NCI-H1048 (cell line): ENCODE measurements at places on chromosomes 4 and X.

DNA sequence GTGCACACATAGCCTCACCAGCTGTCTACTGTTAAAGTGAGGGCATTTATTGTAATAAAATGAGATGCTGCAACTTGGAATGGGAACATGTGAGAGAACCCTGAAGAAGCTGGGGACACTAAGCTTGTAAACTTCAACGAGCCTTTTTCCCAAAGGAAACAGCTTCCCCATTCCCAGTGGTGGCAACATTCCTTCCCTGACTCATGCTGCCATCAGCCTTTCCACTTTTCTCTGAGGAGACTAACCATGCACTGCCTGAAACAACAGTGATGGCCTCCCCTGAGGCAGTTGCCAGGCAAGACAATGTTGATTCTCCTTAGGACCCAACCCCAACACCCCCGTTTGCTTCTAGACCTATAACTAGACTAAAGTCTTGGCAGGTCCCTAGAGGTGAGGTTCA is 928.3 kb downstream of the GLUD2 start:
- DNase-seq: no peak

DNA sequence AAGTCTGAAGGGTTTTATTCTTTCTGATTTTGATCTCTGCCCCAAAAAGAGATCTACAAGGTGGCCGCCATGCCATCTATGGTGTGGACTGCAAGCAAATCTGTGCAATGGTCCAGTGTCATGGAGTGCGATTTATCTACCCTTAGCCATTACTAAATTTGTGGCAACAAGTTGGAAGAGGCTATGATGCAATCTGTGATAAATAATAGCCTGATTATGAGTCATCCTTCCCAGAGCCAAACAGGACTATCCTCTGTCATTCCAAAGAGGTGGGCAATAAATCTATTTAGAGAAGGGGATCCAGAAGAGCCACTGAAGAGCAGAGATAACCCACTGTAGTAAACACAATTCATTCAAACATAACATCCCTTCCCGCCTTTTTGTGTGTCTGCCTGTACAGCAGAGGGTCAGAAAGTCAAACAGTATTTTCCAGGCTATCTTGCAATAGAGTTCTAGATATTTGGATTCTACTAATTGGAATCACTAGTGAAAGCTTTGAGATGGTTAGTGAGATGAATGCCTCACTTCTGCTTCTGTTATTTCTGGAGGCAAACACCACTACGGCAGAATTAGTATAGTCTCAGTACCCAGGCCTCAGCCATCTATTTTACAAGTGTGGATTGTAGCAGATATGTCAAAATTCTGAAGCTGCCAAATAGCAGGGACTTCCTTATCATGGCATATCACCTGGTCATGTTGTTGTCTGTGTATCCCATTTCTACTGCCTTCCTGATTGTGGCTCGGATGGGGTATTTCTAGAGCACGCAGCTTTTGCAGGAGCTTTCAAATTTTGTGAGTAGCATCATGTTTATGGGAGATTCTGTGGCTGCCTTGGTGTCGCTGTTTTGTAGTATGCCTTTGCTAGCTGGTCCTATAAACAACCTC is 192.0 kb downstream of the SMIM20 start:
- no peak for DNase-seq

GRCh38 chr4:123943976-123944375 is 547.4 kb downstream of the SPRY1 start:
- DNase-seq: no peak

DNA sequence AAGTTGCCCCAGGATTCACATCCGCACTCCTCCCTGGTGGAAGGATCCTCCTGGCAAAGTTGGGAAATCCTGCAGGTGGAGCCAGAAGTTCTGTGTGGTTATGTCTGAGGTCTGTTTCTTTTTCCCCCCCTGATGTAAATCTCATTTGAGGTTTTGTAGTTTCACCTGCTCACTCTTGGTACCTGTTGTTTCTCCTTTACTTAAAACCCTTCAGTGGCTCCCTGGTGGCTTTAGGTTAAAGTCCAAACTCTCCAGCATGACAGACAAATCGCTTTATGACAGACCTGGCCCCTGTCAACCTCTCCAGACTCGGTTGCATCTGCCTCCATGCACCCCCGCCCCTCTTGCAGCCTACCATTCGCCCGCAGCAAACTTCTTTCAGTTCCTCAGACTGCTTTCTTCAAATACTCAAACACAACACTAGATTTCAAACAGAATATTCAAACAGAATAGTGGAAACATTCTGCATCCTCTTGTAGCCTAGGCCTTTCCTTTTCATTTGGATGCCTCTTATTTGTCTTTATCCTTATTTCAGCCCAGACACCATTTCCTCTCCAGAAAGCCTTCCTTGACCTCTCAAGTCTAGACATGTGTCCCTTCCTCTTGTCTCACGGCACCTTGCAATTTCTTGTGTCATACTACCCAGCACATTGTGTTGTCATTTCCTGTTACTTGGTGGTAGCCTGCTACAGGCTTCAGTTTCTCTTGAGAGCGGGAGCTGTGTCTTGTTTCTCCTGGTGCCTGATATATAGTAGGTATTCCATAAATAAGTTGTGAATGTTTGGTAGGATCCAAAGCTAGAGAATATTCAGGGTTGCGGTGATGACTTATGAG is 24.8 kb downstream of the IL13RA1 start:
- no peak for DNase-seq

DNA sequence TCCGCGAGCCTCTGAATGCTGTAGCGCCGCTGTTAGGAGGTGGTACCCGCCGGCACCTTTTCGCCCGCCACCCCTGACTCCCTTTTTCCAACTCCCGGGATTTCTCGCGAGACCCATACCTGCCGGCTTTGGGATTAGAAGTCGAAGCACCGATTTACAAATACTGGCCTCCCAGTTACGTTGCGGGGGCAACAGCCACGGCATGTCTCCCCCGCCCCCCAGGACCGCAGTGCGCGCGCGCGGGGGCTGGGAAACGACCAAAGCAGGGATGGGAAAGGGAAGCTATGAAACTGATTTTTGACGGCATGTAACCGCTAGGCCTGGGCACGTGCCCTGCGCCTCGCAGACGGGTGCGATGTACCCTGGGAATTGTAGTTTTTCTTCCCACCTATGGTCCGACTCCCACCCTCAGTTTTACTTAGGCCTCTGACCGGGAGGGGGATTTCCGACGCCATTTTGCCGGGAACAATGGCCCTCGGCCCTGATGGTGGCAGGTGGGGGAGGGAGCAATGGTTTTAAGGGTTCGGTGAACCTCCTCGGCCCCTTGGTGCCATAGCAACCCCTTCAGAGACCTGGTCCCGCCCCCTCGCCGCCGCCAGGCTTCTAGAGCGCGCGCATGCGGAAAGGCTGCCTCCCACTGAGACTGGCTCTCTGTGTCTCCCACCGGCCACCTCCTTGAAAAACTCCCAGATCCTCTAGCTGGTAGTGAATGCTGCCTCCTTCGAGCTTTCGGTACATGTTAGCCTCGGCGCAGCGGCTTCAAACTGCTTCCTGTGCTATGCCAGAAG is 772 bp upstream of the WNK3 start:
- DNase-seq: no peak

DNA sequence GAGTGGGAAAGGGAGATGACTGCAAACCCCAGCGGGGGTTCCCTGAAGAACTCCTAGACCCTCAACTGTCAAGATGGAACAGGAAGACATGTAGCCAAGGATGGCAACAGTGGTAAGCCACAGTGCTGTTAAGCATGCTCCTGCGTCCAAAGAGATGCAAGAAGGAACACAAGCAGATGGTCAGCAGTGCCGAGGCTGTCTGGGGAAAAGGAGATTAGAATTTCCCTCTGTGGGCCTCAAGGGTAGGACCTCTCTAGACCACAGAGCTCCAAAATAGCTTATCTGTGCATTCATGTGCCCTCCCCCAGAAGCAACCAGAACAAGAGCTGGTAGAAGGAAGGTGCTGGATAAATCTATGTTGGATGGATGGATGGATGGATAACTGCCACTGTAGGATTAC is 82.0 kb upstream of the CPEB2 start:
- no peak for DNase-seq

GRCh38 chr4:171876636-171877035 is 63.4 kb downstream of the GALNTL6 start:
- no peak for DNase-seq

DNA sequence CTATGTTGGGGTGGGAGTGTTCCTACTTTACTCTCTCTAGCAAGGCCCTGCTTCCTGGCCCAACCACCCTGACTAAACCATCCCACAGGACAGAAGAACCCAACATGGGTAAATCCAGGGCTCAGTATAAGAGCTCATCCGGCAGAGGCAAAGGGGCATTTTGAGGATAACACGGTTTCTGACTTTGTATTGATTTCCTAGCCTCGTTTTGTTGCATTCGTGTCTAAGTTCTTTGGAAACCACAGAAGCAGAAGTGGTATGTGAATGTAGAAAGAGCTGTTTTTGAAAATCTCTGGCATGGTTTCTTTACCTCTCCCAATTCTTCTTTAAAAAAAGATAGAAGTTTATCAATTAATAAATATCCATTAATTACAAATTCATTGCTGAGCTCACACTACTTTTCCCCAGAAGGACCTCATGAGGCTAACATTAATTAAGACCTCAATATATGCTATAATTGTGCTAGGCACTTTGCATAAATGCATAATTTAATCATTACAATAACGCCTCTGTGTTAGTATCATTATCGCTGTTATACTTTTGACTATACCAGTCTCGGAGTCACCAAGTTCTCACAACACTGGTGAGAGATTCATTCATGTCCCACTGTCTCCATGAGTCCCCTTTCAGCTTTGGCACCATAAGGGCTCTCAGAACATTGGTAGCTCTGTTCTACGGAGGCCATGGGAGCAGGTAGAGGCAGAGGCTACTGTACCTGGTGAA is 5.8 kb upstream of the CLNK start:
- DNase-seq: no peak

- DNase-seq: no peak
Measured at GRCh38 chr4:31351695-31352094, 631.5 kb downstream of the PCDH7 start.

DNA sequence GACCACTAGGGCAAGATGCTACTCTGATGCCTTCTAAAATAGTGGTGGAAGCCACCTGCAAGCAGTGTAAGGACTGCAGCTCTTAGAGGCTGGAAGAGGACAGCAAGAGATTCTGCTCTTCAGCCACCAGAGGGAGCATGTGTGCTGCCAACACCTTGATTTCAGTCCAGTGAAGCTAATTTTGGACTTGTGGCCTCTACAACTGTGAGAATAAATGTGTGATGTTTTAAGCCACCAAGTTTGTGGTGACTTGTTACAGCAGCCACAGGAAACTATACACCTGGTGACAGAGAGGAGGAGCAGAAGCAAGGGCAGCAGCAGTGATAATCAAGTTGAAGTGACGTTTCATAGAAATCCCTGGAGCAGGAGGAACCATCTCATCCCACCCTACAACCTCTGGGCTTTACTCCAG is 55.9 kb downstream of the FGFBP1 start:
- peak; percentile 38 for DNase-seq

GRCh38 chr4:8709050-8709728 is 116.6 kb downstream of the CPZ start:
- no peak for DNase-seq

DNA sequence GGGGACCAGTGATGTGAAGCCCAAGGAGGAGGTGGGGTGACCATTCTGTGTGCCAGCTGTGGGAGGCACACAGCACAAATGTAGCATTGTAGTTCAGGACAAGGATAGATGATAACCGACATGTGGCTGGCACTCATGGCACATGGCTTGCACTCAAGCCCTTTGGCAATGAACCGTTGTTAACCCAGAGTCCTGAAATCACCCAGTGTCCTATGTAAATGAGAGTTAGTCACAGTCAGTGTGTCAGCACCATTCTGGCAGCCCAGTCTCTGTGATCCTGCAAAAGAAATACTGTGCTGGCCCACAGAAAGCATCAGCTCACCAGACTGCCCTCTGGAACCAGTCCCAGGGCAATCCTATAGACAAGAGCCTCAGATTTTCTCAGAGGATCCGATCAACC is 339.3 kb downstream of the MID1IP1 start:
- DNase-seq: no peak

DNA sequence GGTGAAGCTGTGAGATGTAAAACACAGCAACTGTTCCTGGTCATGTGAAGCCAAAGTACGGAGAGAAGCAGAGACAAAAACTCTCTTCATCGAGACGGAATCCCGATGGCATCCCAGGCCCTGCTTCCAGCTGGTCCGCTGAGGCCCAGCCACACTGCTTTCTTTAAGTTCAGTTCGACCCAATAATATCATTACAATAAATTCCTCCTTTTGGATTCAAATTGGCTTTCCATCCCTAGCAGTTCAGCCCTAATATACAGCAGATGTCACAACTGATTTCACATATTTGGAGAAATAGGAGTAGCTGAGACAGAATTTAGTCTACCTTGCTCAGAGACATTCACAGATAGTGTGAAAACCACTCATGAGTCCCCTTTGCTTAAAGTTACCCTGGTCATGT is 98.3 kb upstream of the SPRY1 start:
- no peak for DNase-seq

DNA sequence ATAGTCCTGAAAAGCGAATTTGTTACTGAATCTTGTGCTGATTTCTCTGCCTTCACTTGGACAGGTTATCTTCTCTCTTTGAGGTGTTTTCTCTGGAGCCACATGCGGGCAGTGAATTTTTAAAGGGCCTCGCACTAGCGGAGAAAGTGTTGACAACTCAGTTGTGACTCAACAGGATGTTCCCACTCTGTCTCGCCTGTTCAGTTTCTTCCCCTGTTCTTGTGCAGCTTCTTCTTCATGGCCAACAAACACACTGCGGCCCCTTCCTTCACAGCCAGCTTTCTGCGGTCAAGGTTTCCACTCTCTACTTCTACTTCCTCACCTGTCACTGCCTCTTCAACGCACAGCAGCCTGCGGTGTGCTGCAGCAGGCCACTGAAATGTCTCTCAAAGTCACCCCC is 1.1 kb upstream of the SHROOM4 start:
- no peak for DNase-seq

DNA sequence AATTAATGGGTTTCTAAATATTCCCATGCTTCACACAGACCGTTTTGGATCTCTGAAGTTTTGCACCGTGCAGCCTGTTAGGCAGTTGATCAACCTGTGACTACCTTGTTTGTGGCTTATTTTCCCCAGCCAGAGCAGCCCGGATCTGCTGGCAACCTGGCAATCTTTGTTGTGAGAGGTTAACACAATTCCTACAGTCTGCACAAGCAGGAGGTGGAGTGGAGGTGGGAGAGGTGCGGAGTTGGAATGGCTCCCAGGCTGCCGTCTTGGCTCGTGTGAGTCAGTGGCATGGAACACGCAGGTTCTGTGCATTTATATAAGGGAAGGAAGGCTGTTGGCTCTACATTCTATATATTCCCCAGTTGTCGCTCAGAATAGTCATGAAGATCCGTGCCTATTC is 70.9 kb upstream of the STOX2 start:
- no peak for DNase-seq

- no peak for DNase-seq
Measured at GRCh38 chrX:274904-275475, 6.2 kb upstream of the PLCXD1 start.

GRCh38 chrX:124229374-124229773 is 103.1 kb upstream of the TEX13D start:
- no peak for DNase-seq

- no peak for DNase-seq
Measured at GRCh38 chrX:140507982-140508305, 3.1 kb upstream of the SOX3 start.

DNA sequence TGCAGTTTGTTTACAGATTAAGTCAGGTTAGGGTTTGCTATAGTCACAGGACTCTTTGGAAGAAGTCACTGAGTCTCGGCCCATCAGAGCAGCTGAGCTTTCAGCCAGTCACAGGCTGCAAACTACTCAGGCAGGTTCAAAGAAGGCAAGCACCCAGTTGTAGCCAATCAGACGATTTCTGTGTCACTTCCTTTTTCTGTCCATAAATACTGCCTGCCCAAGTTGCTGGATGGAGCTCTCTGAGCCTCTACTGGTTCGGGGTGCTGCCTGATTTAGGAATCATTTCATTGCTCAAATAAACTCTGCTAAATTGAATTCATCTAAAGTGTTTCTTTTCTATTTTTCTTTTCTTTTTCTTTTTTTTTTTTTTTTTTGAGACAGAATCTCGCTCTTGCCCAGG is 7.3 kb upstream of the SH3BP2 start:
- DNase-seq: no peak
